ENCODE measurements at places on chromosomes 2 and 18. TPM values are rescaled to one million over a fixed set of nuclear protein-coding genes. Genes with fewer than 3 reads are reported as not detected.

GRCh38 chr2:101265893-101266499 lies 13.3 kb downstream of the CNOT11 start:
- no peak overlapping the region for H3K4me3 ChIP-seq
- no peaks in the 10 kb centered on the region for H3K4me1 ChIP-seq
- H3K27me3 ChIP-seq: no peaks in the 10 kb centered on the region
- no peaks in the 10 kb centered on the region for H3K36me3 ChIP-seq
- no peak for DNase-seq

SERPINB4 gene
- total RNA-seq: 1.1 TPM

IL1RN gene
- 4.4 TPM for total RNA-seq

GRCh38 chr2:77604953-77605929 lies 83.1 kb upstream of the LRRTM4 start:
- H3K4me1 ChIP-seq: no peaks in the 10 kb centered on the region
- no peak overlapping the region for H3K27ac ChIP-seq
- no peak for DNase-seq
- no peaks in the 10 kb centered on the region for H3K27me3 ChIP-seq

GRCh38 chr2:72027426-72028161 lies 120.1 kb downstream of the CYP26B1 start:
- DNase-seq: no peak
- H3K27me3 ChIP-seq: no peaks in the 10 kb centered on the region
- no peak overlapping the region for H3K27ac ChIP-seq
- H3K4me3 ChIP-seq: no peak overlapping the region
- no peaks in the 10 kb centered on the region for H3K36me3 ChIP-seq

Measured in prostate gland (tissue), 2 donors.